NCI-H2029 (cell line): ENCODE measurements at places on chromosomes 16 and 17.

- DNase-seq: peak; percentile 11
Measured at GRCh38 chr16:35552763-35553162, 2093.4 kb downstream of the TP53TG3F start.

DNA sequence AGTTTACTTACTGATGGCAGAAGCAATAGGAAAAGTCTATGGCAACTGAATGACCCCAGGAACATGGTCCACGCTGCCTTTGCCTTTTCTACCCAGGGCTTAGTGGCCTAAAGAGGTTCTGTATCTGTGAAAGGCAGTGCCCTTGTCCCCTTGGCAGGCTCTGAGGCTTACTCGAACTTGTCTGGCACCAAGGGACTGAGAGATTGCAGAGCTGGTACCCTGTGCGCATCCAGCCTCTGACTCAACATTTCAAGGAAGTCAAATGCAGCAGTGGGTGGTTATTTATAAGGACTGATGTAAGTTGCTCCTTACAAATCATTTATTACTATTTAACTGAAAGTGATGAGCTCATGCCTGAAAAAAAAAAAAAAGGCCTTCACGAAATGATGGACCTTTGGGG lies 299.9 kb upstream of the MYOCD start:
- DNase-seq: no peak

DNA sequence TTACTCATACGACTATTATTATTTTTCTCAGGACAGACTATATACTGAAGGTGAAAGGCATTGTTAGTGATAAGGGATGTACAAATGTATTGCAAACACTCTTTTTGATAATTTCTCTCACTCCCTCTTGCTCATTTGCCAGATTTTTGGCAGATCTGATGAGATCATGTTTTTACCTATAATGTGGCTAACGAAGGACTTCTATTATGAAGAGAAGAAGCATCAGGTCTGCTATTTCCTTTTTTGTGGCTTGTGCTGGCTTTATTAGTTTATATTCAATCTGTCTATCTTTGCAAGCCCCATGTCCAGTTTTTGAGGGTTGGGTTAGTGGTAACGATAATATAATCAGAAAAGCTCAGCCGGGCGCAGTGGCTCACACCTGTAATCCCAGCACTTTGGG lies 22.5 kb upstream of the SCIMP start:
- DNase-seq: no peak

GRCh38 chr16:4745274-4745569 lies 10.9 kb downstream of the DNAAF8 start:
- no peak for DNase-seq
